AG04449 (cell line): ENCODE measurements at places on chromosomes 12 and 14.

- no peak for DNase-seq
These were observed 121.3 kb downstream of the SAMD4A start for GRCh38 chr14:54688229-54688628.

GRCh38 chr12:108751821-108752220 lies 20.5 kb upstream of the CORO1C start:
- DNase-seq = no peak

DNA sequence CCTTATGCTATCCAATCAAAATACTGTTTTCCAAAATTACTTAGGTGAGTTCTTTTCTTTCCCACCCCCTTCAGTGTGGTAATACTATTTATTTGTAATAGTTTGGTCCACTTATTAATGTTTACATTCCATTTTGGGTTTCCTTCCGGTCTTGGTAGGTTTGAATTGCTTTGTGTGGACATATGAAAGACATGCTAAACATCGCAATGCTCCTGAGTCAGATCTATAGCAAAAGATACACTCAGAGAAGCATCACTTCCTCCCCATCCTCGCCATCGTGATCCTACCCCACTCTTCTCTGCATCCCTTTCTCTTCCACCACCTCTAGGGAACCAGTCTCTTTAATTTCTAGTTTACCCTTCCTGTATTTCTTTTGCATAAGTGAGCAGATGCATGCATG lies 30.0 kb downstream of the TUNAR start:
- DNase-seq = no peak

DNA sequence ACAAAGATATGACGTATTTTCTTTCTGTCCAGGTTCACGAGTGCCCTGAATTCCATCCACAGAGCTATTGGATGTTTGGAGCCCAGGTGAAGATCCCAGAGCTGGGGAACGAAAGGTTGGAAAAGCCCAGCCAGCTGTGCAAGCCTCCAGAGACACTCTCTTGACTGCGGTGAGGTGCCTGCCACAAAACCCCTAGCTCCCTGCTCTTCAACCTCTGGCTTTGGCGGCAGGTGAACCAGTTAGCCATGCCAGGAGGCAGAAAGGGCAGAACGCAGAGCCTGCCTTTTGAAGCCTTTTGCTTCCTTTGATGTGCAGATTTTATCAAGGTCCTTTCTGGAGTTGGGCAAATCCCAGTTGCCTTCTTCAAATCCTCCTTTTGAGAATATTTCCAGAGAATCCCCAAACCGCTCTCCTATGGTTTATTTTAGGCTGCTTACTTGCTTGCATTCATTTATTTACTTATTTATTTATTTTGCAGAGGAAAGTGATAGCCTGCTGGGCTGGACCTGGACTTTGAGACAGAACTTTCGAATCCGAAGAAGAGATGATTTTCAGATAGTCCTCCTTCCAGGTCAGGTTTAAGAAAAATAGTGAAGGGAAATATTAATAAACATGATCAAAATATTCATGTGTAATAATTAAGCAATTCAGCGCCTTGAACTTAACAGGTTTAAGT lies 411.2 kb upstream of the TBX3 start:
- no peak for DNase-seq

GRCh38 chr12:15880721-15881120 lies 1.5 kb upstream of the STRAP start:
- DNase-seq = no peak

DNA sequence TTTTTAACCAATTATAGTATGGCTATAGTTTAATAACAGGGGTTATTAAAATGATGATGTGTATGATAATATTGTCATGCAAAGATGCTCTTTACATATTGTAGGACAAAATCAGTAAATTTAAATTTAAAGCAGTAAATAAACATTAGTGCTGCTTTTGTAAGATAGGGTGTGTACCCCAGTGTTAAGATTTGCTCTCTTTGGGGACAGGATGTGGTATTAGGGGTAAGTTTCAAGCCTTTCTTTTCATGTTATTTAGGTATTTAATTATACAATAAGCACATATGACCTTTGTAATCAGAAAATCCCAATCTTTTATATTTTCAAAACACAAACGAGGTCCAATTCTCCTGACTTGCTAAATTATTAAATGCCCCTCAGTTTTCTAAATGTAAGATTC lies 39.7 kb upstream of the RPH3A start:
- DNase-seq = no peak

GRCh38 chr14:55109836-55110235 lies 19.2 kb upstream of the LGALS3 start:
- no peak for DNase-seq

DNA sequence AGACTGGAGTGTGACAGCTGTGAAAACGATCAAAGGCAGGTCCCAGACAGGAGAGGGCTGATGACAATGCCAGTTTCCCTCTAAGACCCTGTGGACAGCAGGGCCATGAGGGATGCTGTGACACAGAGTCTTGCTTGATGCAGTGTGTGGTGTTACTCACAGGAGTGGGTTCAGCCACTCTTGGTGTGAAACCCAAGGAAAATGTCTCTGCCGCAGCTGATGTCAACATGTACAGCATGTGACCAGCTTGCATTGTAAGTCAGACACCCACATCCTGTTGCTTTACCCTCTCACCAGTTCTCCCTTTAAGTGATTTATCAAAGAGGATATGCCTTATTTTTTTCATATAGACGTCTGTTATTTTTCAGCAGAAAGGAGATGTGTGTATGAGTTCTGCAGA lies 268.6 kb downstream of the BTG1 start:
- peak; percentile 19 for DNase-seq

GRCh38 chr12:100186071-100186470 lies 14.5 kb upstream of the ACTR6 start:
- no peak for DNase-seq

DNA sequence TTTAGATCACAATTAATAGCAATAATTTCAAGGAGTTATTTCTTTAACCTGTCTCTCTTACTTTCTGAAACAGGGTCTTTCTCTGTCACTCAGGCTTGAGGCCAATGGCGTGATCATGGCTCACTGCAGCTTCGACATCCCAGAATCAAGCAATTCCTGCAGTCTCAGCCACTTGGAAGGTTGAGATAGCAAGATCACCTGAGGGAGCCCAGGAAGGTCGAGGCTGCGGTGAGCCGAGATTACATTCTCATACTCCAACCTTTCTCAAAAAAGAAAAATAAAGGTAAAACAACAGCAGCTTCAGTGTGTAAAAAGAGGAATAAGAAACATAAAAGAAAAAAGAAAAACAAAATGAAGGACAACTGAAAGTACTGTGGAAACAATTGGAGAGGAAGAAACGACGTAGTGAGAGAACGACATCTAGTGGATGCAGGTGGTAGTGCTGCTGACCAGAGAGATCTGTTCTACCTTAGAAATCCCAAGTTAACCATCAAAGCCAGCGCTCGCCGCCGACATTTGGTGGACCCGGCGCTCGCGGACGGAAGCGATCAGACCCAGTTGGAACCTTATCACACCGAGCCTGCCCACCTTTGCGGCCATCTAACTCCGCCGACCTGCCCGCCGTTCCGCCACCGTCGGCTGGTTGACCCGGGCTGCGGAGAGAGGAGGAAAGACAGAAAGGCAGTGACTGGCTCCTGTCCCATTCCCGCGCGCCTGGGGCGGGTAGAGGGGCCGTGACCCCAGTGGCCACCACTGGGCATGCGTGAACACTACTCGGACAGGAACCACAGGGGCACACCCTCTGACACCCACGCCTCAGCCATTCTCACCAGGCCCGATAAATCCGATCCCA lies 196.1 kb downstream of the ALG10 start:
- DNase-seq = no peak

- no peak for DNase-seq
These were observed 79.7 kb upstream of the TRAF3 start for GRCh38 chr14:102697501-102697900.

DNA sequence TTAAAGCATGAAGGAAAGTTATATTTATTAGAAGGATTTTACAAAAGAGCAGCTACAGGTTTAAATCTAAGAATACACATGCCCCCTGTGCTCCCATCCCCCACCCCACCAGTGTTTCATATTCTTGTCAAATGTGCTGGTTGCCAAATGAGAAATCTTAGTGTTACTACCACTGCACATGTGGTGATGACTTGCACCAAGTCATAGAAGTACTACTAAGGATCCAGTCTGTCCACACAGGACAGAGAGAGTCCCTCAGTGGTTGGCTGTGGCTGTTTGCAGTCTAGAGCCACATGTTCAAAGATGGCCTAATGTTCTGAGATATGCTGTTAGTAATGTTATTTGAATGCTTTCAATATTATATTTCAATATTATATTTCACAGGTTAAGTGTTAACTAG lies 268.8 kb downstream of the ADAMTS20 start:
- no peak for DNase-seq

GRCh38 chr12:54005853-54006558 lies 2.8 kb upstream of the HOXC8 start:
- DNase-seq = no peak

DNA sequence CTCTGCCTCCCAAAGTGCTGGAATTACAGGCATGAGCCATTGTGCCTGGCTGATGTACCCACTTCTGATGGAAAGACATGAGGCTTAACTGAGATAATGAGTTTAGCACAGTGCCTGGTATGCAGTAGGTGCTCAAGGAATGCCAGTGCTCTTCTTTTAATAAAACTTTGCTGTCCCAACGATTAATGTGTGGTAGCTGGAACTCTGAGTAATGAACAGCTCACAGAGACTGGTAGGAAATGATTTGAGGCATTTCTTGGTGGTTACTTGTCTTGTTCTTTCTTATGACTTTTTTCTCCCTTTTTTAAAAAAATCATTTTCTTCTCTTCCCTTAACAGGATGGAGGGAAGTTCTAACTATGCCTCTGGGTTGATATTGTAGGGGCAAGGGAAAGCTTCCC lies 235.7 kb upstream of the PWP1 start:
- no peak for DNase-seq

GRCh38 chr14:39621223-39621622 lies 189.0 kb upstream of the FBXO33 start:
- DNase-seq = no peak

- no peak for DNase-seq
These were observed 101.2 kb downstream of the AKAP6 start for GRCh38 chr14:32430326-32430725.

DNA sequence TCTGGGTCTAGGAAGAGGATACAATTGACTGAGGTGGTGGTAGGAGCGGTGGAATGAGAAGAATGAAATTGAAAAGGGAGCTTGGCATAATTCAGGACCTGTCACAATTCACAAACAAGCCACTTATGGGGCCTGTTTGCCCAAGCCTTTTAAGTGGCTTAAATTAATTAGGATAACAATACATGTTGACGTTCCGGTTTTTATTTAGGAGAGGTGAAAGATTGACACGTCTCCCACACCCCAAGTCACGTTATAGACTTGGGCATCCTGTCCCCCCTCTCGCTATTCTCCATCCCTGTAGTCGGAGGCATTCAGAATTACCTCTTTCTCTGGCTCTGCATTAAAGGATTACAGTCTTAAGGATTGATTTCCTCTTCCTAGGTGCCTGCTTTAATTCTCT lies 954 bp upstream of the CALCOCO1 start:
- DNase-seq = no peak

- no peak for DNase-seq
These were observed 252.2 kb upstream of the FOXN3 start for GRCh38 chr14:89669193-89669592.

DNA sequence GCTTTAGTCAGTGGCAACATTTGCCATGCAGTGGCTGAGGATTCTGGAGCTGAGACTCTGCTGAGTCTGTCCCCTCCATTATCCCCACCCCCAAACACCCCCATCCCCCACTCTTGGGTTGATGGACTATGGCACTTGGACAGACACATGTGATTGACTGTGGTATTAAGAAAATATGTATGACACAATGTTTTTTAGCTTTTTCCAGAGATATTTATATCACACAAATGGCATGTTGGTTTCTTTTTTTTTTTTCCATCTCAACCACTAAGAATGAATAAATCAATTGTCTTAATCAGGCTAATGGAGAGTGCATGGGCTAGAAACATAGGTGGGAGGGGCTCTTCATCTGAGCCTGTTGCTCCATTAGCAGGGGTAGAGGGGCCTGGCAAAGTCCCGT lies 30.7 kb upstream of the MAP1LC3B2 start:
- no peak for DNase-seq

GRCh38 chr14:106613256-106613655 lies 1086.9 kb downstream of the TMEM121 start:
- DNase-seq = no peak

DNA sequence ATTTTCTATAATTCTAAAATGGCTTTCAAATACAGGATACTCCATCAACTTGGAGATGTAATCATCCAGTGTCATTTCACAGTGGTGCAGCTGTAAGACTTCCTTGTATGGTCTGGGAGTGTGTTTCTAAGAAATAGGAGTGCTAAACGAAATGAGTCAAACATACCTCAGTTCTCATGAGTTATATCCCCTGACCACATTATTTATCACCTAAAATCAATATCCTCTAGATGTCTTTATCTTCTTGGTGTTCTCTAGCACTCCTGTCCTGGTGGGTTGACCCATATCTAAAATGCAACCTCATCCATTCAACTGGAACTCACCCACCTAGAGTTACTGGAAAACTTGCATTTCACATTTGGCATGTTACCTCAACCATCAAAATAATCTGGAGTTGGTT lies 33.2 kb downstream of the TMEM30B start:
- DNase-seq = no peak

GRCh38 chr14:82710267-82710841 lies 1176.7 kb upstream of the SEL1L start:
- no peak for DNase-seq

DNA sequence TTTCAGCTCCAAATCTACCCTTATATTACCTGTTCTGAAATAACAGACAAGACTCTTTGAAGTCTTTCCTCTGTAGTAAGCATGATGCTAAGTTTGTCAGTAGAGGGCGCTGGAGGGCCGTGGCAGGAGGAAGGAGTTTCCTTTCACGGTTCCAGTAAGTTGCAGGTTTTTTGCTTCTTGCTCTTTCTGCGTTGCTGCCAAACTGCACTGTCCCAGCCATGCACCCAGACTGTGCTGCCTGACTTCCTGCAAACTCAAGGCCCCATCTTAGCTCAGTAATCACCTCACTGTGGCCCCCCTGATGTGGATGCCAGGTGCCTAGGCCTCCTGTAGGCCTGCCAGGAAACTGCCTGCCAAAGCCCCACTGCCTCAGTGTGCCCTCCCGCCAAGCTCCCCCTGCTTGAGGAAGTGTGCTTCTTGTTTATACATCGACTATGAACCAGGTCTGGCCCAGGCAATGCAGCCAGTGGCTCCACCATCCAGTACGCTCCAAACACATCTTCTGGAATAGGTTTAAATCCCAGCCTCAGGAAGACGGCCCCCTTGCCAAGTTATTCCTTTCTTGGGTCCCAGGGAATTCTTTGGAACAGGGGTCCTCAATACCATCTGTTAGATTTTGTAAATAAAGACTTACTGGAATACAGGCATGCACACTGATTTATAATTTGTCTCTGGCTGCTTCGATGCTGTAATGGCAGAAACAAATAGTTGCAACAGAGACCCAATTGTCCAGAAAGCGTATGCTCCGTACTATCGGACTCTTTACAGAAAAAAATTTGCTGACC lies 193.7 kb upstream of the LRIG3 start:
- peak; percentile 42 for DNase-seq

GRCh38 chr14:22563987-22564386 lies 25.0 kb downstream of the DAD1 start:
- no peak for DNase-seq

DNA sequence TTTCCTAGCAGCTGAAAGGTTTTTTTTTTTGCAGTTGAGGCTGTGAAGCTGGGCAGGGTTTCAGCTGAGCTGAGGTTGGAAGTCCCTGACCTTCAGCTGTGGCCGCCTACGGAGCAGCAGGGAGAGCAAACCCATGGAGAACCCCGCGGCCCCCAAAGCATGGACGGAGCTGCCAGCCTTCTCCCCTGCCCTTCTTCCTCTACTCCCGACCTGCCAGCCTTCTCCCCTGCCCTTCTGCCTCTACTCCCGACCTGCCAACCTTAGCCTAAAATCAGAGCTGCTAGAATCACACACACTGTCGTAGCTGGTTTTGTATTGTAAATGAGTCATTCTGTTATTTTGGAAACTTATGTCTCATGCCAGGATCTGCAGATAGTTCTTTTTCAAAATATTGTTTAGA lies 74.6 kb downstream of the PPP2R5C start:
- DNase-seq = no peak
